ENCODE measurements at places on chromosomes 3 and 15.

DNA sequence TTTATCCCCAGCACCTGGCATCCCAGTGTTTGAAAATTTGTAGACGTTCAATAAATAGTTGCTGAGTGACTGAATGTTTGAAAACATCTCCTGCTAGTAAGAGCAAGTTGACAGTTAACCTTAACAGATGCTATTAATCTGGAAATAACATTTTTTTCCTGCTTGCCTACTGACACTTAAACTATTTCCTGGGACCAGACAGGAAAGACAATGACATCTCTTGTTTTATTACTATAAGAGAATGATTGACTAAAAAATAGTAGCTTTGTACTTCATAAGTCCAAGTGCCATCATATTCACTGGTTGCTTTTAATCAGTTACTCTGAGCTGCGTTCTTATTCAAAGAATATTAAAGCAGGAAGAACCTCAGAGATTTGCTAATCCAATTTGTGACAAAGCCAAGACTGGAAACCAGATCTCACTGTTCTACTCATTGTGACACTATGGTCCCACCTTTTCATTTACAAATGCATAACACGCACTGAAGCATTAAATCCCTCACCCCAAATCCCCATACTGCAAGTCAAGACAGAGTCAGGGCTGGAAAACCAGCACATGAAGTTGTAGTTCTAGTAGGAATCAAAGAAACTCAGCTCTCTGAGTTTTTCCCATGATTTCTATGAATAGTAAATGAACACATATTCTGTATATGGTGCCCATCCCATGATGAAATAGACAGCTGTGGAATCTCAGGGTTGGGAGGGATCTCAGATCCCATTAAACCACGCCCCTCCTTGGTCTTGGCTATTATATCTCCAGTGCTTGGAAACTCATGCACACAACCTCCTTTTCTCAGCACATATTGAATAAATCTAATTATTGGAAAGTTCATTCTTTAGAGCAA, 212.7 kb upstream of the P2RY1 start:
- no peak for DNase-seq

GRCh38 chr3:194323785-194324735, 27.1 kb downstream of the CPN2 start:
- DNase-seq: no peak

- no peak for DNase-seq
These were observed 63.0 kb downstream of the NCEH1 start for GRCh38 chr3:172647823-172648222.

DNA sequence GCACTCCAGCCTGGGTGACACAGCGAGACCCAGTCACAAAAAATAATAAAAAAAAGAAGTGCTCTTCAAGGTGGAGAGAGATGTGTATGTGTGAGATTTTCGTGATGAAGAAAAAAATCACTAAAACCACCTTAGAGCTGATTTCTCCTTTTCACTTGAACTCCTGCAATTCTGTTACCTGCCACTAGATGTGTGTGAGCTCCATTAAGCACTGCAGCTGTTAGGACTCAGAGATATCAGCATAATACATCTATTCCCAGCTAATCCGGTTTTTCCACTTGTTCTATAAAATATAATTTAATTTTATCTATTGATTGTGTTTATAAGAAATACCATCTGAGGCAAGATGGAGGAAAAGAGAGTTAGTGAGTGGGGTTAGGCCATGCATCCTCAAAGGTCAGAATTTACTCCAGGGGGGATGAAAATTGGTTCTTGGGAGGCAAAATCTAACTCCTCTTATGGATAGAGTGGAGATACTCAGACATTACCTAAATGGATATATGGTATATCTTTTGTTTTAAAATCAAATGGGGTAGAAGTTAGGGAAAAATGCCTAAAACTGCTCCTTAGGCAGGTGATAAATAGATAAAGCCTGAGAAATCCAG, 152.7 kb downstream of the IL20RB start:
- no peak for DNase-seq

- no peak for DNase-seq
These were observed 106.3 kb upstream of the ARHGEF3 start for GRCh38 chr3:56908004-56908403.

- DNase-seq: no peak
These were observed 27.3 kb downstream of the MED12L start for GRCh38 chr3:151112731-151113130.

GRCh38 chr3:55719508-55719907, 232.4 kb upstream of the WNT5A start:
- DNase-seq: no peak

- no peak for DNase-seq
These were observed 5.8 kb downstream of the RLBP1 start for GRCh38 chr15:89215627-89216026.

GRCh38 chr3:39156421-39156820, 3.0 kb upstream of the CSRNP1 start:
- no peak for DNase-seq

- no peak for DNase-seq
These were observed 128.2 kb downstream of the TFDP2 start for GRCh38 chr3:142021127-142021526.

DNA sequence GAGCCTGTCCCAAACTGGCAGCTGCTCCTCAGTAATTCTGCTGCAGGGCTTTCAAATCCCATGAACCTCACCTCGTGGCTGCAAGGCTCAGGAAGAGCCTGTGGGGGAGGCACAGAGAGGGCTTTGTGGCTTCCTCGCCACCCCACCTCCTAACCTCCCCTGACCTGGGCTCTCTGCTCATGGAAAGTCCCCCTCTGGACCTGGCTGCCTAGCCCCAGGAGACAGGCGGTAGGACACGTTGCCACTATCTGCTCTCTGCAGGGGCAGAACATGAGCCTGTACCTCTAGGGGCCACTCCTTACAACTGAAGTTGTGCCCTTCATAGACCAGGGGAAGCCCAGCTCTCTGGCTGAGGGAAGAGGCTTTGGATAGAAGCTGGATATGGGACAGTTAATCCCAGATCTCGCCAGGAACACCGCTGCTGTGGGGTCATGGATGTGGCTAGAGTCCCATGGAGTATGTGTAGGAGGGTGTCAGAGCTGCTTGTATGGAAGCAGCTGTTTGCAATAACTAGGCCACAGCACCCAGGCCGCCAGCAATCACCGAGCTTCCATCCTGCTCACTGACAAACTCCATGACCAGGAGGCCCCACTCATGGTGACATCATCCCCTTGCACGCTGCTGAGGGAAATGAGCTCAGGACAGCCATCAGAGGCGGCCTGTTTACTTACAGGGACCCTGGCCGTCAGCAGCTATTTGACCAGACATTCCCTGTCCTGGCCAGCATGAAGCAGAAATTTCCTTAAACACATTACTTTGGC, 34.0 kb upstream of the CILP start:
- no peak for DNase-seq

GRCh38 chr3:191449256-191449655, 11.7 kb upstream of the PYDC2 start:
- DNase-seq: no peak

DNA sequence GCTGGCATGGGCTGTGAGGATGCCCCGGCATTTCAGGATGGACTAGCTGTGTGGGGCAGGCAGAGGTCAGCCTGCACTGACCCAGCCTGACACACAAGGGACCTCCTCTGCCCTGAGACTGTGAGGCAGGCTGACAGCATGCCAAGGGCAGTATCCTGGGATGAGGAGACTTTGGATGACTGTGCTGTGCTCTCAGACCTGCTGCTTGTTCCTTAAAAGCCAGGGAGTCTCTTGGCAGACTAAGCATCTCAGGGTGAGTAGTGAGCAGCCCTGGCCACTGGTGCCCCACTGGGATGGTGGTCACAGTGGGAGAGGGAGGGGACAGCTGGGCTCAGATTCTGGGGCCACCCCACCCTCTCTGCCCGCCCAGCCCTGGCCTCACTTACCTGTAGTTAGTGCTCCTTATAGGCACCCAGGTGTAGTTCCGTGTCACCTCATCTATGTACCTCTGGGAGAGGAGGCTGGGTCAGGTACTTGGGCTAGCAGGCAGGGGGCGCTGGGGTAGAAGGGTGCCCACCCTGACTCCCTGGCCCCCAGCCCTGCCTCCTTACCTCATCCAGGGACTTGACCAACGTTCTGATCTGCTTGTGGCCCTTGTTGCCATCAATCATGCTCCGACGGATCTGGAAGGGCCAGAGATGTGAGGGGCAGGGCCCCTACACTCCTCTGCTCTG, 16.1 kb upstream of the TMEM115 start:
- DNase-seq: no peak

DNA sequence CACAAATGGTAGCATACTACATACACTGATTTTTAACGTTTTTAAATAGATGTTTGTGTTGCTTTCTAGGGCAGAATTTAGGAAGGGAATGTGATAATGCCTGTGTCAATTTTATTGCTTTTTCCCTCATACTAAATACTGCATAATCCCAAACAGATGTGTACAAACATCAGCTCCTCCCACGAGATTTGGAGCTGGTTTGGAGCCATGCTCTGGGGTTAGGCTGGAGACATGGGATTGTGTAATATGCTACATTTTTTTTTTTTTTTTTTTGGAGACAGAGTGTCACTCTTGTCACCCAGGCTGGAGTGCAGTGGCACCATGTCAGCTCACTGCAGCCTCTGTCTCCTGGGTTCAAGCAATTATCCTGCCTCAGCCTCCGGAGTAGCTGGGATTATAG, 80.1 kb downstream of the EBLN2 start:
- no peak for DNase-seq

- DNase-seq: no peak
These were observed 42.0 kb downstream of the GSK3B start for GRCh38 chr3:120052225-120052624.

DNA sequence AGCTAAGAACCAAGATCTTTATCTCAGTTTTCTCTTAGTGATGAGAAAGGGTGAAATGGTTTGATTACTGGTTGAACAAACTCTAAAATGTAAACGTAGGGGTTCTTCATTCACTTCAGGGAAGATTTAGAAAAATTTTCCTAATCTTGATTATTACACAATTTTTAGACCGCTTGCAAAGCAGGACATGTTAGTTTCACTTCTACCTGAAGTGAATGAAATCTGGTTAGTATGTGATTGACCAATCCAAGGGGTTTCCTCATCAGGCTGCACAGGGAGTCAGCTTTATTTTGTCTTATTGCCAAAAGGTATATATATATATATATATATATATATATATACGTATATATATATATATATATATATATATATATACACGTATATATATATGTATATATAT, 740.4 kb downstream of the TUSC7 start:
- DNase-seq: no peak

DNA sequence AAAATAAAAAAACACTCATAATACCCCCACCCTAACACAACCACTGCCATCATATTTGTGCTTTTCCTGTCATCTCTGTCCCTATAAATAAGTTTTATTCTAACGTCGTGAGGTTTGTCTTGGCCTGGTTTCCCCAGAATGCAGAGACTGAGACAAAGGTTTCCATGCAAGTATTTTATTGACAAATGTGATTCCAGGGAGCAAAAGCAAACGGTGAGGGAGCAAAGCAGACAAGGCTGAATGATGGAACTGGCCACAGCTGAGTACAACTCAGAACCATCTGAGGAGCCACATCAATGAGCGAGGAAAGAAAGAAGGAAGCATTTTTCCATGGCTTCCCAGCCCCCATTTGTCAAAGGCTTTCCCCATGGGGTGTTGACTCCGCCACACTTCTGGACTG, 37.7 kb upstream of the LARS2 start:
- DNase-seq: no peak

DNA sequence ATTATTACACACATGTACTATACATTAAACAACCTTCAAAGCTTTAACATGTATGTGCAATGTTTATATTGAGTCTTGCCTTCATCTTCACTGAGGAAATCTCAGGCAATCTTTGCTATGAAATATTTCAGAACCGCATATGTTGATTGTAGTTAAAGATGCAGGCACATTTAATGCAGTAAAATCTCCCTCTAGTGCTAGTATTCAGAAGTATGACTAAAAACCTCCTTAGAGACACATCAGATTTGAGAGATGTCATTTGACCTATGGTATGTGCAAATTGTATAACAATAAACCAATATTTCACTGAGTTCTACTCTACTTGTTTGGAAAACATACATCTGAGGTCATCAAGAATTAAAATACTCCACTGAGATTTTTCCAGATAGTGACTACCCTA, 123.8 kb upstream of the C15orf61 start:
- no peak for DNase-seq

GRCh38 chr3:15151166-15151565, 52.2 kb upstream of the RBSN start:
- DNase-seq: no peak

GRCh38 chr15:59976480-59977271, 27.4 kb upstream of the FOXB1 start:
- DNase-seq: no peak

- no peak for DNase-seq
These were observed 156.2 kb upstream of the UMPS start for GRCh38 chr3:124574012-124574411.

DNA sequence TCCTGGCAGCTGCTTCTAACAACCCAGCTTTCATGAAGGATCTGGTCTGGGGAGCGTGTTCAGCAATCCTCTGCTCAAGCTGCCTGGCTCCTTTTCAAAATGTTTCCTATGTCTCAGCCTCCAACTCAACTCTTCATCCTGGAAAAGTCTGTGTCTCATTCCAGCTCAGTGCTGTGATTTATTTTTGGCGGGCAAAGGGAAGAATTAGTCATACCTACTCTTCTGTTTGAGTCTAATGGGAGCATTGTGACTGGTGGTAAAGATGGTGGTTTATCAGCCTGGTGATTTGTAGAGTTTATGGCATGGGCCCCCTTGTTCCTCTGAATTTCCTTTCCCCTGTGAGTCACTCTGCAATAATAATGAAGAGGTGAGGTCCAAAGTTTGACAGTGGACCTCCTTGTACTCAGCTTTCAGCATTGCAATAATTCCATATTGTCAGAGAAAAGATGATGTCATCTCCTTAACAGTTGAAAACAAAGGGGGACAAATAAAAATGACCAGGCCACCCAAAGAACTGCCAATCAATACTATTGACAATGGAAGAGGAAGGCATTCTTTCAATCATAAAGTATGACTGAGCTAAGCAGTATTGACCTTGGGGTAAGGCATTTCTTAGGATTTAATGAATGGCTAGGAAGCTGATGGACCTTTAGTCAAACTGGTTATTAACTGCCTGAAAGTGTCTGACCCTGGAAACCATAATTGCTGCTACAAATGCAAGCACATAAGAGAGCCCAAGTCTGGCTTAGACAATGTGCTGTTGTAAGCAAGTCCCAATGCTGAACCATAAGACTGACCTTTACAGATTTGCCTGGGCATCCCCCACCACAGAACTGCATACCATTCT, 204.7 kb upstream of the MCTP2 start:
- DNase-seq: no peak

GRCh38 chr3:112791736-112792135, 54.9 kb downstream of the CD200R1L start:
- DNase-seq: no peak

DNA sequence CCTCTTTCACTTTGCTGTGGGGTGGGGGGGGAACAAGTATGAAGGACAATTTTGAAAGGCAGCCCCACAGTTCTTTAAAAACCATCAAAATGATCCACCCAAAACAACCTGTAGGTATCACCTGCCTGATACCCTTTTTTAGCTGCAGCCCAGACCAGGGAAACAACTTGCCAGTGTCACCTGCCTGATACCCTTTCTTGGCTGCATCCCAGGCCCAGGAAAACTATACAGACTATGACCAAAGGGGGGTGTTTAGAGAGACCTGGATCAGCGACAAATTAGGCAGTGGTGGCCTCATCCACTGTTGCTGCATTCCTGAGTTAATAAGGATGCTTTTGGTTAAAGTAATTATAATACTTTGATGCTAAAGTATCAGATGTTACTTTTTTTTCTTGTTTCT, 122.0 kb downstream of the VPS13C start:
- DNase-seq: no peak

All from stimulated activated CD4-positive, alpha-beta T cell treated with anti-CD3 and anti-CD28 coated beads, Interleukin-15, amount 100 ng/mL, for 1 hour (primary cell).